Hematopoietic multipotent progenitor cell treated with erythropoietin and hydrocortisone succinate and interleukin-3 and kit ligand, for 8 days (in vitro differentiated cells): ENCODE measurements at places on chromosomes 1 and 21.

DNA sequence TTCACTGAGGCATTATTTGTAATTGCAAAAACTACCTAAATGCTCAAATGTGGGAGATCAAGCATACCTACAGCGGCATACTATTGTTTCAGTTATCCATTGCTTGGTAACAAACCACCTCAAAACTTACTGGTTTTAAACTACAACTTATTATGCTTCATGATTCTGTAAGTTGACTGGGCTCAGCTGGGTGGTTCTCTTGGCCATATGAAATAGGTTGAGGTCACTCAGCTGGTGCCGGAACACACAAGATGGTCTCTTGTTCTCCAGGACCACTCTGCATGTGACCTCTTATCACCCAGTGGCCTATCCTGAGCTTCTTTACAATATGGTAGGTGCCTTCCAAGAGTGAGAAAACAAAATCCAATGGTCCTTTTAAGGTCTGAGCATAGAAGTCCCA lies 195.4 kb upstream of the FGGY start:
- DNase-seq: no peak

DNA sequence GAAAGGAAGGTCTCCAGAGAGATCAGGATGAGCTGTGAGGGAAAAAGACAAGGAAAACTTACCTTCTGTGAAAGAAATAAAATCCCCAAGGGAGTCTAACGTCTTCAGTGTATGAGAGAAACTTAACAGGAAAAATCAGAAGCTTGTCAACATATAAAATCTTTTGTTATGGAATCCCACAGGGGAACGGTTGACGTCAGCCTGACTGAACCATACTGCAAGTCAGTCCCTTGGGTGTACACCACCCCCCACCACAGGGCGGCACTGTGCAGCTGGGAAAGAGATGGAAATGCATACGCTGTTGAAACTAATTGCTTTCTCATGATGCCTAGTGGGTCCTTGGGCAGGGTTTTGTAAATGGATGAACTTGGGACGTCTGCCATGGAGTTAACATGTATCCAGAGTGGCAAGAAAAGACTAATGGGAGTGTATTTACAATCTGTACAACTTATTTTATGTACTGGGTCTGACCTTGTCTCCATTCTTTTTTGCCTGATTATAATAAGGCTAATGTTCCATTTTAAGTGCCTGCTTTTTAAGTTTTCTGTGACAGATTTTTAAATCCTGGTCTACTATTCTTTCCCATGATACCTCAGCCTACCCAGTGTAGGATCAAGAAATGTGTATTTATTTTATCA lies 22.7 kb downstream of the UTP25 start:
- DNase-seq: peak; percentile 42

GRCh38 chr1:223724376-223724775 lies 12.0 kb downstream of the CAPN2 start:
- no peak for DNase-seq

DNA sequence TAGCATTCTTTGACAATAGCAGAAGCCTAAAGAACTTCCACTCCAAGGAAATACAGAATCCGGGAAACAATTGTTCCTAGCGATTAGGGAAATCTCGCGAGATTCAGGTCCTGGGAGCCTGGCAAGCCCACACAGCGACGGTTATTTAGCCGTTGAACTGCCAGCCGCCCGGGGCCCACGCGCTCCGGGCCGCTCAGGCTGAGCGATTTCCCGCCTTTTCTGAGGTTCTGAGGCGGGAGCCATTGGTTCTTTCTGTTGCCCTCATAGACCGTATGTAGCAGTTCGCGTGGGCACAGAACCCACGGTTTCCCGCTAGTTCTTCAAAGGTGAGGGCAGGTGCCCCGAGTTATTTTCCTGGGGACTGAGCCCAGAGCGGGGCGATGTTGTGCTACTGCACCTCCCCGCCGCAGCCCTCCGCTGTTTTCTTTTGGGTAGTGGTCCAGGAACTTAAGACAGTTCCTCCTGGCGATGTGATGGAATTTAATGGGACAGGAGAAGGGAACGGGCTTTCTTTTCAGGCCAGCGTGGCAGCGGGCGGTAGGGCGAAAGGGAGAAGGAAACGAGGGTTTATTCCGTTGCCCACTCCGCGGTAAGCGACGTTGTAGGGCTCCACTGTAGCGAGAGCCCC lies at the start of gene SYCP1:
Gene SYCP1 (plus strand): TSS at position 171 of the 628 bp plus-strand sequence. CDS start 602 bp downstream, outside the sequence.
- no peak for DNase-seq

- no peak for DNase-seq
Observed at GRCh38 chr1:29249170-29249691, 12.9 kb downstream of the PTPRU start.
